ENCODE measurements at places on chromosomes 2 and 18. TPM values are rescaled to one million over a fixed set of nuclear protein-coding genes. Genes with fewer than 3 reads are reported as not detected.

The DSC2 gene
- not detected for polyA plus RNA-seq

The CYS1 gene
- polyA plus RNA-seq = not detected

The KIF1A gene
- not detected for polyA plus RNA-seq

The KIAA2012 gene
- polyA plus RNA-seq = not detected

The SRD5A2 gene
- polyA plus RNA-seq = not detected

The CHST9 gene
- not detected for polyA plus RNA-seq

The HAAO gene
- 0.27 TPM for polyA plus RNA-seq

The CNGA3 gene
- not detected for polyA plus RNA-seq

The IHH gene
- polyA plus RNA-seq = not detected

The MTLN gene
- polyA plus RNA-seq = 112 TPM

The ANKRD30BL gene
- not detected for polyA plus RNA-seq

The INO80D gene
- 7.7 TPM for polyA plus RNA-seq

The MYO7B gene
- not detected for polyA plus RNA-seq

The DSC3 gene
- not detected for polyA plus RNA-seq

The CEBPZ gene
- 25.1 TPM for polyA plus RNA-seq

The RHBDD1 gene
- polyA plus RNA-seq = 27.4 TPM

The TMSB10 gene
- polyA plus RNA-seq = 7,091 TPM

The RETREG2 gene
- 62.8 TPM for polyA plus RNA-seq

The C1GALT1C1L gene
- not detected for polyA plus RNA-seq

The HNRNPLL gene
- polyA plus RNA-seq = 59.6 TPM

The GALNT5 gene
- not detected for polyA plus RNA-seq

The REG1B gene
- polyA plus RNA-seq = not detected

The CAPN14 gene
- not detected for polyA plus RNA-seq

The ACVR1C gene
- polyA plus RNA-seq = 0.44 TPM

The ADGRF3 gene
- 0.57 TPM for polyA plus RNA-seq

The RAB6C gene
- not detected for polyA plus RNA-seq

The MYL12B gene
- polyA plus RNA-seq = 1,050 TPM

The RAB6D gene
- polyA plus RNA-seq = not detected

The MSH2 gene
- polyA plus RNA-seq = 29.2 TPM

The PRKAG3 gene
- not detected for polyA plus RNA-seq

The LRP2 gene
- polyA plus RNA-seq = not detected

The PARD3B gene
- polyA plus RNA-seq = 0.07 TPM

The IL1A gene
- polyA plus RNA-seq = not detected

The SCYGR4 gene
- polyA plus RNA-seq = not detected

The L3MBTL4 gene
- polyA plus RNA-seq = not detected

The CKAP2L gene
- polyA plus RNA-seq = 0.95 TPM

The FTCDNL1 gene
- polyA plus RNA-seq = 0.28 TPM

The XIRP2 gene
- not detected for polyA plus RNA-seq

The CFAP65 gene
- polyA plus RNA-seq = not detected

The EVA1A gene
- polyA plus RNA-seq = not detected

The TNP1 gene
- not detected for polyA plus RNA-seq

The C2orf80 gene
- polyA plus RNA-seq = not detected

The LBX2 gene
- 0.40 TPM for polyA plus RNA-seq

The MTIF2 gene
- polyA plus RNA-seq = 16.1 TPM

The C18orf63 gene
- not detected for polyA plus RNA-seq

The LONRF2 gene
- not detected for polyA plus RNA-seq

All from CD4-positive, CD25-positive, alpha-beta regulatory T cell (primary cell).